GM23338 (cell line): ENCODE measurements at places on chromosomes 13 and 19. TPM values are rescaled to one million over a fixed set of nuclear protein-coding genes. Genes with fewer than 3 reads are reported as not detected.

DNA sequence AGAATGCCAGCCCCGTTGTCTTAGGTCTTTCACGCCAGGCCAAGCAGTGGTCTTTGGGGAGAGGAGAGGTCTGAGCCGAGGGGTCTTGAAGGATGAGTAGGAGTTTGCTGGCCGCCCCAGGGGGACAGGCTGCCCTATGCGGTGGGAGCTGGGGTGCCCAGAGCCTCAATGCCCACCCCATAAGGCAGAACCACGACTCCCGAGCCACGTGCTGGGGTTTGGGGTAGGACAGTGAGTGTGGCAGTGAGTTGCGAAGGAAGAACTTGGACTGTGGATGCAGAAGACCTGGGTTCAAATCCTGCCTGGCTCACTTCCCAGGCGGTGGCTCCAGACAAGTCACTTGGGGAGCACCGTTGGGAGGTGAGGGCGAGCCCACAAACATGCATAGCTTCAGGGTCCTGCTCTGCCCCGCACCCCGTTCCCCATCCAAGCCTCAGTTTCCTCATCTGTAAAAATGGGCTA, 5.5 kb downstream of the RAB11B start:
- no peaks in the 10 kb centered on the region for H3K36me3 ChIP-seq
- no peak for DNase-seq
- H3K27ac ChIP-seq: no peak overlapping the region
- H3K27me3 ChIP-seq: no peaks in the 10 kb centered on the region
- no peak overlapping the region for H3K4me3 ChIP-seq
- peaks cover 11% of the 10 kb centered on the region; the same call in 1 of the 2 replicates for H3K4me1 ChIP-seq

CACNG7 gene
- total RNA-seq: 15.6 and 17.9 TPM in 2 replicates

- no peak overlapping the region for H3K4me3 ChIP-seq
- no peaks in the 10 kb centered on the region for H3K27me3 ChIP-seq
- no peaks in the 10 kb centered on the region for H3K36me3 ChIP-seq
- DNase-seq: no peak
- no peaks in the 10 kb centered on the region for H3K4me1 ChIP-seq
- no peak overlapping the region for H3K27ac ChIP-seq
These were observed 72.7 kb downstream of the DNAJC15 start for GRCh38 chr13:43095771-43096719.

CLEC4G gene
- 0.23 and 0.52 TPM in 2 replicates for total RNA-seq

GRCh38 chr13:28338742-28339141, 156.2 kb downstream of the FLT1 start:
- peaks cover 26% of the 10 kb centered on the region; the same call in 1 of the 2 replicates for H3K36me3 ChIP-seq
- no peaks in the 10 kb centered on the region for H3K27me3 ChIP-seq
- H3K27ac ChIP-seq: no peak overlapping the region
- H3K4me3 ChIP-seq: no peak overlapping the region
- no peaks in the 10 kb centered on the region for H3K4me1 ChIP-seq

DNA sequence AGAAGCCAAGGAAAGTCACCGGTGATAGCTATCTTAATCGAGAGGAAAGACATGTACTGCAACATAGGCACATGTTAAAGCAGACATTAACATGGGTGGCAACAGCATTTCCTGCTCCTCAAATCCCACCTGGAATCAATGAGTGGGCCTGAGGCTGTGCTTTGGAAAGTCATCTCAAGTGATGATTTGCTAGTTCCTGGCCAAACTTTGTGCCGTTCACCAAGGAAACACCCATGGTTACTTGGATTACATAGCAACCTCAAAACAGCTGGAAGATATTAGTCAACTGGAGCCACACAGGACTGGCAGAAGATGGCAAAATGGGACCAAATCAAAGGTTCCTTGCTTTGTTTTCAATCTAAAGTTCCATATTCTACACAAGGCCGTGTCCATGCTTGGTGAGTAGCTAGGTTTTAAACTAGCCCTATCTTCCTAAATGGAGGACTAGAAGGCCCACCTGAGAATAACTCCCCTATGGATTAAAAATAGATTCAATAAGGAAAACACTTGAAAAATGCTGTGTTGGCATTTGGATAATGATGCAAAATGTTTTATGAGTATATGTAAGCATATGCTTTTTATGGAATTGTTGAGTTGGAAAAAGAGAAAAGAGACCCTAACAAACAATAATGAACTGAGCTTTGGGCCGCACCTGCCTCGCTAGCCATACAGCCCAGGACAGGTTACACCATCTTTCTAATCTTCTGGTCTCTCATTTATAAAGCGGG, 144.5 kb downstream of the RGCC start:
- no peaks in the 10 kb centered on the region for H3K4me1 ChIP-seq
- no peak for DNase-seq
- H3K27me3 ChIP-seq: no peaks in the 10 kb centered on the region
- no peak overlapping the region for H3K4me3 ChIP-seq

GRCh38 chr13:46659413-46660065, 106.6 kb downstream of the LRCH1 start:
- H3K4me3 ChIP-seq: no peak overlapping the region
- H3K4me1 ChIP-seq: peaks cover 18% of the 10 kb centered on the region
- no peak overlapping the region for H3K27ac ChIP-seq
- no peaks in the 10 kb centered on the region for H3K36me3 ChIP-seq
- DNase-seq: no peak
- no peaks in the 10 kb centered on the region for H3K27me3 ChIP-seq

SLC25A41 gene
- total RNA-seq: 0.35 TPM in 1 of 2 replicates, not detected in the other

DOCK6 gene
- total RNA-seq: 48.3 and 49.0 TPM in 2 replicates

APOC4 gene
- total RNA-seq: not detected in 2 replicates

PRODH2 gene
- total RNA-seq: not detected in 2 replicates

ZNF560 gene
- 0.14 and 0.31 TPM in 2 replicates for total RNA-seq

- H3K36me3 ChIP-seq: peaks cover 75% of the 10 kb centered on the region
- no peak overlapping the region for H3K4me3 ChIP-seq
- H3K27me3 ChIP-seq: no peaks in the 10 kb centered on the region
- H3K27ac ChIP-seq: no peak overlapping the region
These were observed 36.1 kb upstream of the EIF3G start for GRCh38 chr19:10155839-10156238.

DNA sequence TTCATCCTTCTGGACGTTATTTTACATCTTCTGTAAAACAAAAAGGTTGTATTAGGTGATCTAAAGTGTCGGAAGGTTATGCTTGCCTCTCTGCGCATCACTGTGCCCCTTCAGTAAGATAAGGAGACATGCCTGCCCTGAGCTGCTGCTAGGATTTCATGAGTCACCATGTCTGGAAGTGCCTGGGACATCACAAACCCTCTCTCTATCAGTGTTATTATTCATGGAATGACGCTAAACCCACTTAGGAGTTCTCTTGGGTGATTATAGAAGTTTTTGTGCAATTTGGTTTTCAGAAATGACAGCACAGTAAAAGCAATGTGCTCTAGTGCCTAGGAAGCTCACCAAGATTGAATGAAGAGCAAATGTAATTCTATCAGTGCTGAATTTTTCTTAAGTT, 617.7 kb downstream of the DCT start:
- no peaks in the 10 kb centered on the region for H3K27me3 ChIP-seq
- DNase-seq: no peak
- H3K27ac ChIP-seq: no peak overlapping the region
- H3K4me3 ChIP-seq: no peak overlapping the region
- H3K4me1 ChIP-seq: no peaks in the 10 kb centered on the region

GRCh38 chr19:55301459-55302317, 17.9 kb downstream of the BRSK1 start:
- H3K36me3 ChIP-seq: peaks cover 7% of the 10 kb centered on the region; the same call in 1 of the 2 replicates
- peak overlapping the region; percentile 48; the same call in 1 of the 2 replicates for H3K4me3 ChIP-seq
- peak; percentile 96 for DNase-seq
- peak overlapping the region; percentile 61; the same call in 1 of the 2 replicates for H3K27ac ChIP-seq
- no peaks in the 10 kb centered on the region for H3K27me3 ChIP-seq

DNA sequence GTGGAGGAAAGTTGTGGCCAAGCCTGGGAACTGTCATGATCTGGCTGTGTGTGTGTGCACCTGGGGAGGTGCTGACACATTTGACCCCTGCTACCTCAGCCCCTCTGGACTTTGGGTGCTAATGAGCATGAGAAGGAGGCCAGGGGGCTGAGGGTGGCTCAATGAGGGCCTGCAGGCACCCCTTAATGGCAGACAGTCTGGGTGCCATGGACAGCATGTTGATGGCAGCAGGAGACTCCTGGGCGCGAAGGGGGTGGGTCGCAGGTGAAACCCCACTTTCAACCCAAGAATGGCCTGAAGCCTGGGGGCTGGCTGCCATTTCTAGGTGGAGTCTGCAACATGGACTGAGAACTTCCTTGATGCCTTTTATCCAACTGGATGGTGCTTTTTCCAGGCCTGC, 216.4 kb upstream of the TRPC4 start:
- no peaks in the 10 kb centered on the region for H3K4me1 ChIP-seq
- H3K27ac ChIP-seq: no peak overlapping the region
- no peak for DNase-seq
- H3K27me3 ChIP-seq: no peaks in the 10 kb centered on the region
- H3K4me3 ChIP-seq: no peak overlapping the region

- H3K4me3 ChIP-seq: no peak overlapping the region
- DNase-seq: no peak
- peaks cover 20% of the 10 kb centered on the region; the same call in 1 of the 2 replicates for H3K36me3 ChIP-seq
- H3K4me1 ChIP-seq: peaks cover 23% of the 10 kb centered on the region
These were observed 25.1 kb downstream of the RBM26 start for GRCh38 chr13:79380997-79381396.

ZNF382 gene
- 11.5 and 12.4 TPM in 2 replicates for total RNA-seq

SYMPK gene
- 64.0 and 82.1 TPM in 2 replicates for total RNA-seq

GRCh38 chr19:27962264-27962663, 1250.7 kb downstream of the UQCRFS1 start:
- no peak overlapping the region for H3K27ac ChIP-seq
- no peaks in the 10 kb centered on the region for H3K27me3 ChIP-seq
- no peaks in the 10 kb centered on the region for H3K36me3 ChIP-seq
- peaks cover 5% of the 10 kb centered on the region; the same call in 1 of the 2 replicates for H3K4me1 ChIP-seq
- DNase-seq: peak; percentile 10
- no peak overlapping the region for H3K4me3 ChIP-seq

ZNF99 gene
- total RNA-seq: 0.03 TPM in 1 of 2 replicates, not detected in the other
